AG08396 (cell line): ENCODE measurements at places on chromosomes 12 and 14.

DNA sequence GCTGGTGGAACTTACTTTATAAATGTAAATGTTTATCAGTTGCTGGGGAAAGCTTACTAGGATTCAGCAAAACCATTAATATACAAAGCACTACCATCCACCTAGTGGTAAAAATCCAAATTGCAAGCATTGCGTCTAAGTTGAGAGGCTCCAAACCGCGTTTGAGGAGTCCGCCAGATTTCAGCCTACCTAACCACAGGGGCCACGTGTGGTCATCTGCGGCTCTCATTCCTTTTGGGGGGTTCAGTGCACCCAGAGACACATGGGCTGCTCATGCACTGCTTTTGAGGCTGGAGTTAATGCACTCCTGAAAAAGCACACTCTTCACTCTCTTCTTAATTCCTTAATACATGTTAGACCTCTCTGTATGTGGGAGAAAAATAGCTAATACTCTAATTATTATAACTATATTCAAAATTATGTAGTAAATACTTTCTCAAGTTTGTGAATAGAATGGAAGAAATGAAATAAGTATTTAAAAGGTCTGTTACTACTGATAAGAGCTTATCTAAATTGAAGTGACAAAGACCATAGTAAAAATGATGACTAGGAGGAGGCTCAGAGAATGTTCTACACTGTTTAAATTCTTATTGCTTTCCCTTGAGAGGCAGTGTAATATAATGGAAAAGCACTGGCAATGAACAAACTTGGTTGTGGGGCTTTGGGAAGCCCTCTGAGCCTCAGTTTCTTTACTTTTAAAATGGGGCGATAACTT, 41.4 kb upstream of the MANSC4 start:
- peak; percentile 70 for DNase-seq

GRCh38 chr12:96098631-96099030, 63.2 kb upstream of the LTA4H start:
- no peak for DNase-seq

DNA sequence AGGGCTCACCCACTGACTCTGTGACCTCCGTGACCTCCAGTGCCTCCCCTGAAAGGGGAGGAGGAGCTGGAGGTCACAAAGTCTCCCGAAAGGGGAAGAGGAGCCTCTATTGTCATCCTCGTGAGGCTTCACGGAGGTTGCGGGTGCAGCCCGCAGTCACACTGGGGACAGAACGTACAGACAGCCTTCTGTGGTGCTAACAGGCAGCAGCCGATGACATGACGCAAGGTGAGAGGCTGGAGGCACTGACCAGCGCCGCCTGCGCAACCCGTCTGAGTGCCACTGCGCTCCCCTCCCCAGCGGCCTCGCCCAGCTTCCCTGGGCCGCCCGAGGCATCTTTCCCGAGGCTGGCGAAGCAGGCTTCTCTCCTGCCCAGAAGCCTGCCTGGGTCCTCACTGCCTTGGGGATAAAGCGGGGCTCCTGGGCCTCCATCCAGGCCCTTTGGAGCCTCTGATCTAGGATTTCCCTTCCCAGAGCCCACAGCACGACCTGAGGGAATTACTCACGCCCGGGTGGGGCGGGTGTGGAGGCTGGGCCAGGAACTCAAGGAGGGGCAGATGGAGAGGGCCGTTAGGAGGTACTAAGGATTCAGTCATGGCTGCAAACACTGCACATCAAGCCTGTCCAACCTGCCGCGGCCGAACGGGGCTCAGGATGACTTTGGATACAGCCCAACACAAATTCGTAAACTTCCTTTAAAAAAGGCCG, 12.3 kb upstream of the LBHD2 start:
- DNase-seq, result no peak

DNA sequence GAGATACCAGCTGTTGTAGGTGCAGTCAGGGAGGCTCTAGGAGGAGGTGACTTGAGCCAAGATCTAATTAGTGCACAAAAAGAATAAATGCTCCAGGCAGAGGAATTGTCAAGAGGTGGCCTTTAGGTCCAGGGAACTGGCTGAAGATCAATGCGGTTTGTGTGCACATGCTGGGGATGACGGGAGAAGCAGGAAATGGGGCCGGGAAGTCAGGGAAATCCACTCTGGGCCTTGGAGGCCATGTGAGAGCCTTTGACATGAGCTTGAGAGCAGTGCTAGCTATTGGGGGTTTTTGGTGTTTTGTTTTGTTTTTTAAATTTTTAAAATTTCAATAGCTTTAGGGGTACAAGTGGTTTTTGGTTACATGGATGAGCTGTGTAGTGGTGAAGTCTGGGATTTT, 67.4 kb downstream of the MVK start:
- DNase-seq, result no peak

GRCh38 chr14:84336433-84336832, 1193.5 kb upstream of the FLRT2 start:
- DNase-seq, result no peak
